Fibroblast of lung (primary cell): ENCODE measurements at places on chromosomes 2 and 18. TPM values are rescaled to one million over a fixed set of nuclear protein-coding genes. Genes with fewer than 3 reads are reported as not detected.

DNA sequence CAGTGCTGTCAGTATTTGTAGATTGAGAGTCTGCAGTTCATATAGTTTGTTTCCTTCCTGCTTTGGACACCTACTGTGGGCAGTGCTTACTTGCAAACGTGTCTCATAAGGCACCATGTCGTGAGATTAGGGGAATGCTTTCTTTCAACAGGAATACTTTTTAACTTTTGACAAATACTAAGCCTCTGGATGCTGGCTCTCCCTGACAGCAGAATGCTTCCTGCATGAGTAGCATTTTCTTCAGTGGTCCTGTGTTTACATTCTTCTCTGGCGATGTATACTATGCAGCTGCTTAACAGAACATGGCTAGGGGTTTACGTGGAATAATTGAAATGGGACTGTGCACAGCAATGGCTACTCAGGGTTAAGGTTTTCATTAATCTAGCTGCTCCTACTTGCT lies 807.5 kb downstream of the MBD2 start:
- no peak for DNase-seq

- DNase-seq = no peak
Measured at GRCh38 chr2:118105497-118105896, 17.2 kb downstream of the INSIG2 start.

- no peak for DNase-seq
Measured at GRCh38 chr2:233702238-233702637, 9.5 kb downstream of the UGT1A6 start.

- no peak for DNase-seq
Measured at GRCh38 chr18:61637905-61638595, 254.8 kb downstream of the RNF152 start.

DNA sequence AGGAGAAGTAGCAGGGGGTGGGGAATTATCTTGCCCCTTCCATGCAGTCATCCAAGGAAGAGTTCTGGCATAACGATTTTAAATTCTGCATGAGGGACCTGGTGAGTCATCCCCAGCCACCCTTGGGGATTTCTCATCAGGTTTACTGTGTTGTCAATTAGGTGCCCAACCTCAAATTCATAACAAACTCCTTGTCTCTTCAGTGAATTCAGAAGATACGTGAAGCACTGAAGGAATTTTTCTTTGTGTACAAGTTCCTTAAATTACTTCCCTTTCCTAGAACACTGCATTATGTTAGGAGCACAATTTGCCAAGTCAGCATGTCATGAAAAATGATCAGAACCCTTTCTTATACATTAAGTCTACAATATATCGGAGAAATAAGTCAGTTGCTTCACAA lies 70.8 kb upstream of the NOSTRIN start:
- peak; percentile 20 for DNase-seq

DNA sequence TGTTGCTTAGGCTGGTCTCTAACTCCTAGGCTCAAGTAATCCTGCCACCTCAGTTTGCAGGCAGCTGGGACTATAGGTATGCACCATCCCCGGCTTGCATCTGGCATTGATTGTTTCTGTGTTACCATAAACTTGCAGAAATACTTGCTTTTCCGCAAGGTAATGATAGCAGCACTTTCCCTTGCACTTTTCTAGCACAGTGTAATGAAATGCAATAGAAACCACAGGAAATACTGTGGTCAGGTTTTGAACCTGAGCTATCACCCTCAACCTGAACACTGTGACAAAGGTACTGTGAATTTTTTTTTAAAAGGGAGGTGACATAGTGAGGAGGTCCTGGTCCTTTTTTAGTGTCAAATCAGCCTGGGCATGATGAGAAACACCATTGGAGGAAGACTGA lies 38.3 kb downstream of the DHRS9 start:
- no peak for DNase-seq

DNA sequence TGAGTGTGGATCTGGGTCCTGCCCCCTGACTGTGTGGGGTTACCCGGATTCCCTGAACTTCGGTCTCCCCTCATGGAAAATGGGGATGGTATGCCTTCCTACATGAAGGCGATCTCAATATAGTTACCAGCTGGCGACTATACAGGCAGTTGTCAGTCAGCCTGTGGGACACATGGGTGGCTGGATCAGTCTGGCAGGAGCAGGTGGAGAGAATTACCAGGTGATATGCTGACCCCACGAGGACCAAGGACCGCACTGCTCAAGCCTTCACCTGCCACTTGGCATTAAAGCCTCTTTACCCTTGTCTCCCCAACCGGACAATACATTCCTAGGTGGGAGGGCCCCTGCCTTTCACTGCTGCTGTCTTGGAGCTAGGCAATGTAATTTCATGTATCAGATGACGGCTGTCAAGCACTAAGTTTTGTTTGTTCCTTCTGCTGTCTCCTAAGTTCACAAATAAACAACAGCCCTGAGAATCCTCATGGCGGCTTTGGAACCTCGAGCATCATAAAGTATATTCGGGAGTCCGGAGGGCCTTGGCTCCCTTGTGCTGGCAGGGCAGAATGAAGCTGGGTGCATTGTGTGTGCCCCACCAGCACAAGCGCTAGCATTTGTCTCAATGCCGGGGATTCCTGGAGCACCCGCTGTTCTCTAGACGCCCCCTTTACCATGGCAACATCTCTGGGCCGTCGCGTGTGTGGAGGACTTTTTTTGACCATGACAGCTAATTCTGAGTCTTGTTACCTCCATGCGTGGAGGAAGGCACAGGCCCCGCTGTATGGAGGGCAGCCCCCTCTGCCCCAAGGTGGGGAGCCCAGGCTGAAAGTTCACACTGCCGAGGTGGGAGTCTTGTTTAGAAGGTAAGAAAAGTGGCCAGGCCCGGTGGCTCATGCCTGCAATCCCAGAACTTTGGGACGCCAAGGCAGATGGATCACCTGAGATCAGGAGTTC lies 48.6 kb downstream of the PDCL3 start:
- DNase-seq = no peak

DNA sequence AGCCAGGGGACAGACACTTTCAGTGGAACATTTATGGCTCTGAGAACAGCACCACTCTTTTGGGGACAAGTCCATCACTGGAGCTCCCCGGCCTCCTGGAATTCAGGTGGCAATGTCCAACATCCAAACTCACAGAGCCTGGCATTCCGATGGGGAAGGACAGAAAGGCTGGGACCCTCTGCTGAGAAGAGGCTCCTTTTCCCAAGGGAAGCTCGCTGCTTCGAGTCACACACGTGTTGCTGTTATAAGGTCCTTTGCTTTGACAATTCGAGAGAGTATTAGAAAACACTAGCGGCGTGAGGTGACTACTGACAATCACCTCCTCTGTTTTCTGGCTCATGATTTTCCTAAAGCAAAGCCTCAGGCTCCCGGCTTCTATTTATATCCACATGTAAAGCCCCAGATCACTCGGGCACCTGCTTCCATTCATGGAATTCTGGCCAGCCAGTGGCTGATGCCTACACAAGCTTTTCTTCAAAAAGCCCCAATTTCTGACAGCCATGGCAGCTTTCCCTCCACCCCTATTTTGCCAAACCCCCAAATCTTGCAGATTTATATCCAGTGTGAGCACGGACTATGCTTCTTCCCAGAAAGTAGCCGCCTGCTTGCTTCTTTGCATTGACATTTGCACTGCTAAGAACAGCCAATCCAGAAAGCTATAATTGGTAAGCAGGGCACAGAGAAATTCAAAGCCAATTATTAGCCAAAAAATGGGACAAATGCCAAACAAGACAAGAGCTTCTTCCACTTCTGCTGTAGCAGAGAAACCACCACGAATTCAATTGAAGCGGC lies 67.3 kb downstream of the NDUFA10 start:
- DNase-seq = no peak

- DNase-seq = no peak
Measured at GRCh38 chr2:134745023-134745422, 26.2 kb upstream of the TMEM163 start.

GRCh38 chr2:204550751-204551511 lies 5.7 kb downstream of the PARD3B start:
- peak; percentile 62 for DNase-seq

DNA sequence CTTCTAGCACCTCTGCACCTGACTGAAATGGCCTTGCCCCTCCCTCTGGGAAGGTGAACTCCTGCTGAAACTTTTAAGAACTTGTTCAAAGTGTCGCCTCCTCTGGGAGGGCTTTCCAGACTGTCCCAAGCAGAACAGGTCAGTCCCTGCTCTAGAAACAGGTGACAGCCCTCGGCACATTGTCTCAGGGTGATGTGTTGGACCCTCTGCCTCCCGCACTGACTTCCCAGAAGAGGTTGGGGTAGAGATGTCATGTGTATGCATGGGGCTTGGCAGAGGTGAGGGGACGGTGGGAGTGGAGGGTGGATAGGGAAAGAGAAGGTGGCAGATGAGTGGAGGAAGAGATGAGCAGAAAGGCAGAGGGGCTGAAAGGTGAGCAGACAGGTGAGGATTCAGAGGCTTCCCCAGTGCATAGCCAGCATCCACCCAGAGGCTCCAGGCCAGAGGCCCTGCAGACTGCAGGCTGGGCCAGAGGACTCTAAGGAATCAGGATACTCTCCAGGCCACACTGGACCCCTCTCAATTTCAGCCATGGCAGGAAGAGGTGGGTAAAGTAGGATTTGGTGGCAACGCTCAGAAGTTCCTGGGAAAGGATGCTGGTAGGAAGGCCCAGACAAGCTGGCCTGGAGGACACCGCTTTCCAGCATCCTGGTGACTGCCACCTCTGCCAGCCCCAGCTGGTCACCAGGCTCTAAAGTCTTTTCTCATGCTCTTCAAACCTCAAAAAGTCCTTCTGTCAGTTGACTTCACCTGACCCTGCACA lies 24.8 kb upstream of the TNS1 start:
- no peak for DNase-seq

DNA sequence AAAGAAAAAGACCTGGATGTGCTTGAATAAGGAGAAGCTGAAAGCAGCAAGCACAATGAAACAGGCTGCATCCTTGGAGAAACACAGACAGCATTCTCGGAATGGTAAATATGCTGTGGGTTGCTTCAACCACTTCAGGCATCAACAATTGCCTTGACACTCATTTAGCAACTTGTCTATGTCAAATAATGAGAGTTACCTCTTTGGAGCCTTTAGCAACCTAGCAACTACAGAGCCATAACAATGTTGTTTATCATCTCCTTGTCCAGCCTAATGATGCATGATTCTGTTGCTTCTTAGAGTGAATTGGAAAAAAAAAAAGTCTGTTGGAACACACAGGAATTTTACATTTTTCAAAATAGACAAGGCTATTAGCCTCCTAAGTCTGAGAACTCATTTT lies 410.6 kb downstream of the PIK3C3 start:
- peak; percentile 8 for DNase-seq

DNA sequence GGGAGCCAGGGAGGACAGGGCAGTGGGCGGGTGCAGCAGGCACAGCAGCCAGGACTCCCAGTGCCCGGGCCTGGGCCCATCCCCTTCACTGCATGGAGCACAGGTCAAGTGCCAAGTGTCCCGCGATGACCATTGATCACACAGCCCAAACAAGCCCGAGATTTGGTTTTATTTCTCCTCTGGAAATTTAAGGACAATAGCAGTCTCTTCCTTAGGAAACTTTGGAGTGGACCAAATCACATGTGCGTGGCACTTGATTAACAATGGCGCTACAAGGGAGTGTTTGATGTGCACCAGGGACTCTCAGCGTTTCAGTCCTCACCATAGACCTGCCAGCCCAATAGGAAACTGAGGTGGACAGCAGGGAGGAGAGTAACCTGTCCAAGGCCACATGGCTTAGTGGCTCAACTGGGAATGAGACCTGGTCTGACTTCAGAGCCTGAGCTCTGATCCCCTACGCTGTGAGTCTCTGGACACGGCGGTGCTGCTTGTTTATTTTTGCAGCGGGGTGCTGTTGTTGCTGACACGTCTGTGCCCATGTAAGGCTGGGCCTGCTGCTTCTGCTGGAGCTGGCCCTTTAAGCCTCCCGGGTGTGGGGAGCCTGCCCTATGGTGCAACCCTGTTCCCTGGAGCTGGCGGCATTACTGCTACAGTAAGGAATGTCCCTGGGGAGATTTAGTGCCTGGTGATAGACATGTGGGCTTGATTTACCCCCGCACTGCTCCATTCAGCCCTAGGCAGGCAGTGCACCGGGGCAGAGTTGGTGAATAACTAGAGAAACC lies 194.2 kb downstream of the INHBB start:
- peak; percentile 88 for DNase-seq

- no peak for DNase-seq
Measured at GRCh38 chr2:212956665-212957607, 194.5 kb downstream of the IKZF2 start.

GRCh38 chr18:78698914-78699313 lies 280.7 kb upstream of the SALL3 start:
- DNase-seq = no peak

GRCh38 chr2:46780411-46780800 lies 135.2 kb downstream of the MCFD2 start:
- DNase-seq = peak; percentile 42

DNA sequence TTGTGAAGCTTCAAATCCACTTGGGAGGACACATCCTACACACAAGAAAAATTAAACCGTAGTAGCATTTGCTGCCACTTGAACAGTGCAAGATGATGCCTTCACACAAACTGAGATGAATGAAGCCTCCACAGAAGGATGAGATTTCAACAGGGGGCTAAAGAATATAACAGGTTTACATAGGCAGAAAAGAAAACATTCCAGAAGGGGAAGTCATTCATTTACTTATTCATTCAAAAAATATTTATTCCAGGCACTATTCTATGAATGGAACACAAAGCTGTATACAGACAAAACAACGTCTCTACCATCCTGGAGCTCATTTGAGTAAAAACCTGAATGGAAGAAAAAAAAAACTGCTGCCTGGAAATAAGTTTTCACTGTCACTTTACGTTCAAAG lies 170.5 kb downstream of the CDH20 start:
- DNase-seq = peak; percentile 5

- DNase-seq = no peak
Measured at GRCh38 chr18:70271742-70272141, 17.1 kb upstream of the SOCS6 start.

DNA sequence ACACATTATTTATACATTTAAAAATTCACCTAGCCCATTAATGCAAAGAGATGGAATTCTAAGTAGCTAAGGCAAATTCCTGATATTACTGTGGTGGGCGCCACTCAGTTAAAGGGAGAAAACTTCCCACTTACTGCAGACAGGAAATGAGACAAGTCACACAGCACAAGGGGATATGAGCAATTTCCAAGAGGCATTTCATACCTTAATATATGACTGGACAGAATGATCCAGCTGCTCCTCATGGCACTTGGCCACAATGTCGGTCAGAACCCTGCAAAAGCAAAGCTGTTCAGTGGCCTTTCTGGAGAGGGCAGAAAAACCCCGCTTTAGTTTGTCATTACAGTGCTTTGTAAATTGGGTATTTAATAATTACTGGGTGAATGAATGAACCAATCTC lies 121.4 kb upstream of the CCDC195 start:
- DNase-seq = peak; percentile 88

SOWAHC gene
- polyA plus RNA-seq = 4.4 and 4.7 TPM in 2 replicates

GREB1 gene
- 0.06 TPM in 2 replicates for polyA plus RNA-seq

LRRTM4 gene
- polyA plus RNA-seq = 0.05 TPM in 1 of 2 replicates, not detected in the other

IL1RL1 gene
- polyA plus RNA-seq = 0.02 and 0.14 TPM in 2 replicates

BOLL gene
- polyA plus RNA-seq = not detected in 2 replicates

IL37 gene
- not detected in 2 replicates for polyA plus RNA-seq

HOXD9 gene
- not detected in 2 replicates for polyA plus RNA-seq
